ENCODE measurements at places on chromosomes 13 and 19.

- DNase-seq: no peak
These were observed 12.3 kb downstream of the RBM26 start for GRCh38 chr13:79393564-79394249.

DNA sequence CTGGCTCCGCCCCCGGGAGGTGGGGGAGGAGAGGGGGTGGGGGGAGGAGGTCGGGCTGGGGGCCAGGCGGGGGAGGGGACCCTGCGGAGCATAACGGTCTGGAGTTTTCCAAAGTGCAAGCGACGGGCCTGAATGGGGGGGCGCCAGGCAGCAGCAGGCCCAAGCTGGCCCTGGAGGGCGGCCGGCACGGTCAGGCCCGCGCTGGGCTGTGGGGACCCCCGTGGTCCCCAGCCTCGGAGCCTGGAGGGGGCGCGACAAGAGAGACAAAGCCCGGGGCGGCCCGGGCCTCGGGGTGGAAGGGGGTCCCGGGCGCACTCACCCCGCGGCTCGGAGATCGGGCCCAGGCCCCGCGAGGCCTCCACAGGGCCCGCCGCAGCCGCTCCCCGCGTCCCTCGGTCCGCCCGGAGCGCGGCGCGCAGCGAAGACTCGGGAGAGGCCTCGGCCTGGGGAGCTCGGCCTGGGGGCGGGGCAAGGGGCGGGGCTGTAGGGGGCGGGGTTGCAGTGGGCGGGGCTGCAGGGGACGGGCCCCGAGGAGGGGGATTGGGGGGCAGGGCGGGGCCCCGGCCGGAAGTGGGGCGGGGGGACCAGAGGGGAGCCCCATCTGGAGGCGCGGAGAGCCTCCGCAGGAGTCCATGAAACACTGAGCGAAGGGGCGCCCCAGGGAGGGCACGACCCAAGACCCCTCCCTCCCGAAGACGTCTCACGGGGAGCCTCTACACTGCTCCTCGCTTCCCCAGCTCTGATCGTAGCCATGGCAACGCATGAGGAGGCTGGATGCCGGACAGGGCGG, 47.6 kb downstream of the PTPRS start:
- no peak for DNase-seq

DNA sequence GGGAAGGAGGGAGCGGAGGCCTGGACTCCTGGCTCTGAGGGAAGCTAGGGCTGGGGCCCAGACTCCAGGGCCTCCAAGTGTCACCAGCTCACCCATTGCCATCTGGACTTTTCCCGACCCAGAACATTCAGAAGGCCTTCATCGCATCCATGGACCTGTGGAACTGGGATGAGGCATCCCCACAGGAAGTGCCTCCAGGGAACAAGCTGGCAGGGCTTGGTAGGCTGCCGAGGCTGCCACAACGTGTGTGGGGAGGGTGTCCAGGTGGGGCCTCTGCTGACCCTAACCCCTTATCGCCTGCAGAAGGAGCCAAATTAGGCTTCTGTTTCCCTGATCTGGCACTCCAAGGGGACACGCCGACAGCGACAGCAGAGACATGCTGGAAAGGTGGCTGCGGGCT, 767 bp downstream of the ETV2 start:
- no peak for DNase-seq

GRCh38 chr19:18701250-18701608, 17.7 kb downstream of the CRTC1 start:
- no peak for DNase-seq

- no peak for DNase-seq
These were observed 804.5 kb upstream of the MIR17HG start for GRCh38 chr13:90542959-90543505.

- DNase-seq: no peak
These were observed 4.0 kb upstream of the ERFL start for GRCh38 chr19:41932259-41932719.

DNA sequence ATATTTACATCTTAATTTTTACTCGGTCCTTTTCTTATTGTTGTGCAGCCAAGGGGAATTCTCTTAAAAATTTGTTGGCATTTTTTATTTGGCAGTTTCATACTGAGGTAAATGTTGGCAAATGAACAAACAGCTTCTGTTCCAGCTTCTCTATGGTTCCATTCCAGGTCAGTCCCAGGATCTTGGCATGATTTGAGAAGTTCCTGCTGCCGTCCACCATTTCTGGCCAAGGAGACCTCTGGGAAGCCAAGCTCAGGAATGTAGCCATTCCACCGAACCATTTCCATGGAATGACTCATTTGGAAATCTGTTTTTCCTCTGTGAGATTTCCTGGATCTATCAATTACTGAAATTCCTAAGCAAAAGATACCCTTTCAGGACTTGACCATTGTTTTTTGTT, 43.9 kb downstream of the SLC10A2 start:
- DNase-seq: no peak

DNA sequence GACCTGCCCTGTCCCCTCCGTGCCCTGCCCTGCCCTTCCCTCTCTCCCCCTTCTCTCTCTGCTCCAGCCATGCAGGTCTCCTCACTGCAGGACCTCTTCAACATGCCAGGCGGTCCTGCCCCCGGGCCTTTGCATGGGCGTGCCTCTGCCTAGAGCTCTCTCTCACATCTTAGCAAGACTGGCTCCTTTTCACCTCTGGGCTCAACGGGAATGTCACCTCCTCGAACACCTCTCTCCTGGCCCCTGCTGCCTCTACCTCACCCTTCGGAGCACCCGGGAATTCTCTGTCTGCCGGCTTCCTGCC, 5.6 kb downstream of the MFSD12 start:
- no peak for DNase-seq

- no peak for DNase-seq
These were observed 64.8 kb upstream of the KCTD15 start for GRCh38 chr19:33731881-33732280.

DNA sequence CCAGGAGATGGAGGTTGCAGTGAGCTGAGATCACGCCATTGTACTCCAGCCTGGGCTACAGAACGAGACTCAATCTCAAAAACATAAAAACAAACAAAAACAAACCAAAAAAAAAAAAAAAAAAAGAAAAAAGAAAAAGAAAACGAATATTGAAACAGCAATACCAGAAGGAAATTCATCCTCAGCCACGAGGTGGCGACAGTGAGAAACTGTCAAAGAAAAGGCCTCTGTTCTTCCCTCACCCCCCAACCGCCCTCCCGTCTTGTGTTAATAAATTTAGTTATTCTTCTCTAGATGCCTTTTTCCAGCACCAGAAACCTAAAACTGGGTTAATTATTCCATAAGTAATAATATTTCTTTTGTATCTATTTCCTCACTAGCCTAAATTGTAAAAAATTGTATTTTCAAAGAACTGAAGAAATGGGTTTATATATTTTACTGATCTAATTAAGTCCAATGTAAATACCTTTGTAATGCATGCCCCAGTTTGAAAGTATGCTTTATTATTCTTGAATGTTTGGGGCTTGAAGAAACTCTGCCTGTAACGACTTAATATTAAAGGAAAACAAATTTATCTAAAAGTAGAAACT, 38.6 kb downstream of the LIG4 start:
- DNase-seq: no peak

DNA sequence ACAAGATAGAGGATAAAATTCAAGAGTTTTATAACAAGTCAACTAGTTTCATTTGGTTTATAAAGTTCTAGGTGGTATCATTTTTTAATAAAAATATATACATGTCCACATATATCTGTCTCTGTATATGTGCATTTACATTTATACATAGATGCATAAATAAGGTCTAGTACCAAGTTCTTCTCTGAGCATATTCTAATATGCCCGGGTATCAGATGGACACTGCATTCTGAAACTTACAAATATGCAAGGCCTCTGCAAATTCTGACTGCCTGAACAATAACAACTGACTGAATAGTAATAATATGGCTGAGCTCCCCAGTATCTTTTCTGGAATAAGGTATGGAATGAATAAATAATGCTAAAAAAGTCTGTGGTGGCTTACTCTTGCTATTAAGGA, 304.8 kb downstream of the KLF12 start:
- no peak for DNase-seq

DNA sequence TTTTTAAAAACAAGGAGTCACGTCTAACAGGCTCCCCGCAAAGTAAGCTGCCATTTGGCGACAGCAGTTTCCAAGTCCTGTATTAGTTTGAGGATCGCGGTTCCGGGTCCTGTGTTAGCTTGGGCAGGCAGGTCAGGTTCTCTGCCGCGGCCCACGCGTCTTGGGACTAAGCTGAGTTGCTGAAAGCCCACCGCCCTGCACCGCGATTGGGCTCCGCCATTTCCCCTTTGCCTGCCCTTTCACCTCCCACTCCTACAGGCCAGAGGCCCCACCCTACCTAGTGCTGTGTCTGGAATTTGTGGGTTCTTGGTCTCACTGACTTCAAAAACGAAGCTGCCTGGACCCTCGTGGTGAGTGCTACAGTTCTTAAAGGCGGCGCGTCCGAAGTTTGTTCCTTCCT, 6.8 kb downstream of the PARP4 start:
- DNase-seq: no peak

DNA sequence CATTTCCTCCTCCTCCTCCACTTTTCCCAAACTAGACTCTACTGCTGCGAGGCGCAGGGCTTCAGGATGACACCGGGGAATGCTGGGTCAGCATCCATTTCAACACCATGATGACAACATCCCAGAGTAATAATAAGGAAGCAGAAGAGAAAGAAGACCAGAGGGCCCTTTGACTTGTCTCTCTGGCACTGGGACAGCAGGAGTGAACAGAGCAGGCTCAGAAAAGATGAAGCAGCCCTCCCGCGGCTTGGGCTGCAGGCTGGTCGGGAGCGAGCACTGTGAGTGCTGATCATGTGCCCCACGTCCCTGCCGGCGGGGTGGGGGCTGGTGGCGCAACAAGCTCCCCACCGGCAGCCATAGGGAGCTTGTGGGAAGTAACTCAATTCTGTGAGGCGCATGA, 30.5 kb downstream of the RANBP3 start:
- DNase-seq: no peak

DNA sequence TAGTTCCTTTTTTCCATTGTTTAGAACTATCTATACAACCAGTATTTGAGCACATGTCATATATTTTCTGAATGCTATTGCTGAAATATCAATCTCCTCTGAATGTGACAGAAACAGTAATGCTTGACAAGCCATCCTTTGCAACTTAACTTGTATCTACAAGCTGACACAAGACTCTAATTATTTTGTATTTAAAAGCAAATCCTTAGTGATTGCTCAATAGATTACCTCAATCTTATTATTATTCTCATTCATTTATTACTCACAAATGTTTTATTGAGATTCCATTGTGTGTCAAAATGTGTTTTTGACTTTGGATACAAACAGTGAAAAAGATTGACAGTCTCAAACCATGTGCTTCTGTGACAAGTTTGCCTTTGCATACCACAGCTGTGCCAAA, 787.8 kb upstream of the PRR20A start:
- DNase-seq: no peak

DNA sequence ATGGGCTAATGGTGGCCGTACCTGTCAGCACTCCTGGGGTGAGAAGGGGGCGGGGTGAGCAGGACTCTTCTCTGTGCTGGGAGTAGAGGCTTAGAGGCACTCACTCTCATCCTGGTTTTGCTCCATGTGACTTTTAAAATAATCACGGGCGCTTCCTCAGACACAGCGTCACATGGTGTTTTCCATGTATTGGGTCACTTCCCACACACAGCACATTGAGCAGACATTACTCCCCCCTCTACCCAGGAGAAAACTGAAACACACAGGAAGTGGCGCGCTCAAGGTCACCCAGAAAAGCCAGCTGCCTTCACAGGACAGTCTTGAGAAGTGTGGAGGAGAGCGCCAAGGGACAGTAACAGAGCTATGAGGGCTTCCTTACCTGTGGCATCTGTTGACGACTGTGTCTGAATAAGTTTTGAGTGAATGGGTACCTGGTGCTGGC, 23.2 kb downstream of the SPATA13 start:
- DNase-seq: no peak

DNA sequence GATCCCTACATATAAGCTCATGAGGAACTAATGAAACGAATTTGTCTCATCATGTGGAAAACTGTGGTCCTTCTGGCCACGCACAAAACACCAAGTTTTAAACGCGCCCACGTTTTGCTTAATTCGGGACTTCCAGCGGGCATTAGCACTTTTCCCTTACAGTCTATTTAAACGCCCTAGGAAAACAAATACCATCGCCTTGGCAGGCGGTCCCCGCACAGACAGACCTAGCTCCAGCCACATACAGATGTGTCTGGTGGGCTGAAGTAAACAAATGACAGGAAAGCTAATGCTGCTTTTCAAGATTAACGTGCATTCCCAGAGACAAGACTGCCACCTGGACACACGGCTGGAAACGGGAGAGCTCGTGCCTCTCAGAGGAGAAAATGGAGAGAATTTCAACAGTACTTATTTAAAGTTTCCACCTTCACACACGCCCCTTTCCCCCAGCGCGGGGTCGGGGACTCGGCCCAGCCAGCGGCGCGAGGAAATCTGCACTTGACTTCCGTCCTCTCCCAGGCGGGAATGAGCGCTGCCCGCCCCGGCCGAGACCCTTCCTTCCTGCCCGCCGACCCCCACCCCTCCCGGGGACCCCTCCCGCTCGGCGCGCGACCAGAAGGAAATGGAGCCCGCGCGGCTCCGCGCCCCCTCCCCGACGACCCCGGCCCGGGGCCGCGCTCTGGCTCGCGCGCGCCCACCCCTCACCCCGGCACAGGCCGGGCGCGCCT, 931 bp downstream of the USP12 start:
- no peak for DNase-seq

DNA sequence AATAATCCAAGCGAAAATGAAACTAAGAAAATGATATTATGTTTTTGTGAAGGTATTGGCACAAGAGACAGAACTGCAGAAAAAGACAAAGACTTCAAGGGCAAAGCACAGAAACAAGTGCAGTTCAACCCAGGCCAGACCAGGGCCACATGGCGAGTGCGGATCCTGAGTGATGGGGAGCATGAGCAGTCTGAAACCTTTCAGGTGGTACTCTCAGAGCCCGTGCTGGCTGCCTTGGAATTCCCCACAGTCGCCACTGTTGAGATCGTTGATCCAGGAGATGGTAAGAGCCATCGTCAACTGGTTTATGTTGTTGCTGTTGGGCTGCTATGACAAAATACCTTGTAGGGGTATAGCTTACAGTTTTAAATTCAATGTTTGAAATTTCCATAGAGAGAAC, 82.6 kb downstream of the FREM2 start:
- no peak for DNase-seq

DNA sequence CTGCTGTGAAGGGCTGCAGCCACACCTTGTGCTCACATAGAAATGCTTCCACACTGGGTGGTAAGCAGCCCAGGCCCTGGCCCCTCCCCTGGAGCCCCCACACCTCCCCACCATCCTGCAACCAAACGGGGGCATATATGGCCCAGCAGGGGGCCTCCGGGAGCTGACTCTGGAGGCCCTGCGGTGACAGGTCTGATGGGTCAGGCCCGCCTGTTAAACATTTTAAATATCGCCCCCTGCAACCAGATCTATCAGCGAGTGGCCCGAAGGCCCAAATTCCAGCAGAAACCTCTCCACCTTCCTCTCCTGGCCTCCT, 48.0 kb upstream of the KATNAL1 start:
- DNase-seq: no peak

All from NCI-H774 (cell line).